ENCODE measurements at places on chromosomes 1 and 21. TPM values are rescaled to one million over a fixed set of nuclear protein-coding genes. Genes with fewer than 3 reads are reported as not detected.

DNA sequence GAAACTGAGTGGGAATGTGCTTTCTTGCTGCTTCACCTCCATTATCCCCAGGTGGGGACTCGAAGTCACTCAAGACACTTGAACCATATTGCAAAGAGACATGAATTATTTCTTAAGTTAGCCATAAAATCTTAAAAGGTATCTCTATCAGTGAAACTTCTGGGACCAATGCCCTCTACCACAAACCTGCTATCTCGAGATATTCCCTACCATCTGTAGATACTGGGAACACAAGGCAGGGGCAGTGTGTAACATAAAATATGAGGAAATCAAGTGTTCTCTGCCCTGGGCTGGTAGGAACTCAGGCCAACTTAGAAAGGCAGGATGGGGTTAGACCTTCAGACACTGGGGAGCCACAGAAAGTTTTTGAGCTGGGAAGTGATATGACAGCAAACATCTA is 1.3 kb upstream of the CD58 start:
- no peak overlapping the region for H3K4me3 ChIP-seq
- DNase-seq: no peak
- H3K27me3 ChIP-seq: no peaks in the 10 kb centered on the region
- H3K4me1 ChIP-seq: no peaks in the 10 kb centered on the region

GRCh38 chr1:92543131-92544055 is 56.7 kb upstream of the GFI1 start:
- no peak overlapping the region for H3K4me3 ChIP-seq
- no peak for DNase-seq
- no peak overlapping the region for H3K27ac ChIP-seq
- H3K27me3 ChIP-seq: no peaks in the 10 kb centered on the region

GRCh38 chr1:2962946-2963345 is 58.3 kb upstream of the ACTRT2 start:
- no peaks in the 10 kb centered on the region for H3K36me3 ChIP-seq
- no peak overlapping the region for H3K4me3 ChIP-seq
- H3K27me3 ChIP-seq: no peaks in the 10 kb centered on the region
- no peak for DNase-seq
- H3K4me1 ChIP-seq: peaks cover 13% of the 10 kb centered on the region

The F13B gene
- total RNA-seq: not detected

The SH2D1B gene
- total RNA-seq: not detected

- H3K4me1 ChIP-seq: no peaks in the 10 kb centered on the region
- no peak overlapping the region for H3K27ac ChIP-seq
- DNase-seq: no peak
- H3K36me3 ChIP-seq: no peaks in the 10 kb centered on the region
- H3K4me3 ChIP-seq: no peak overlapping the region
Observed at GRCh38 chr1:51061231-51061918, 40.7 kb upstream of the C1orf185 start.

GRCh38 chr1:110209715-110210603 is at the start of gene KCNC4:
Gene KCNC4 (plus strand): TSS chr1:110210314. CDS start chr1:110211500, 1,186 bp downstream.
- H3K4me1 ChIP-seq: peaks cover 13% of the 10 kb centered on the region
- no peaks in the 10 kb centered on the region for H3K36me3 ChIP-seq
- H3K4me3 ChIP-seq: peak within 1 kb of the TSS; percentile 66
- DNase-seq: peak; percentile 82
- H3K27me3 ChIP-seq: no peaks in the 10 kb centered on the region
- peak within 1 kb of the TSS; percentile 70 for H3K27ac ChIP-seq

- no peak overlapping the region for H3K27ac ChIP-seq
- H3K36me3 ChIP-seq: no peaks in the 10 kb centered on the region
- no peaks in the 10 kb centered on the region for H3K27me3 ChIP-seq
- H3K4me1 ChIP-seq: no peaks in the 10 kb centered on the region
Observed at GRCh38 chr1:58189453-58189852, 357.1 kb downstream of the OMA1 start.

- H3K4me1 ChIP-seq: no peaks in the 10 kb centered on the region
- no peak overlapping the region for H3K4me3 ChIP-seq
- H3K36me3 ChIP-seq: no peaks in the 10 kb centered on the region
- no peak for DNase-seq
Observed at GRCh38 chr1:10106756-10107475, 74.2 kb downstream of the UBE4B start.
